ENCODE measurements at places on chromosomes 16 and 17.

GRCh38 chr17:74059479-74060240 lies 143.8 kb upstream of the RPL38 start:
- no peak for DNase-seq

- DNase-seq = no peak
Measured at GRCh38 chr17:72492941-72493340, 372.1 kb downstream of the SOX9 start.

GRCh38 chr17:66098040-66098439 lies 93.9 kb downstream of the CEP112 start:
- no peak for DNase-seq

DNA sequence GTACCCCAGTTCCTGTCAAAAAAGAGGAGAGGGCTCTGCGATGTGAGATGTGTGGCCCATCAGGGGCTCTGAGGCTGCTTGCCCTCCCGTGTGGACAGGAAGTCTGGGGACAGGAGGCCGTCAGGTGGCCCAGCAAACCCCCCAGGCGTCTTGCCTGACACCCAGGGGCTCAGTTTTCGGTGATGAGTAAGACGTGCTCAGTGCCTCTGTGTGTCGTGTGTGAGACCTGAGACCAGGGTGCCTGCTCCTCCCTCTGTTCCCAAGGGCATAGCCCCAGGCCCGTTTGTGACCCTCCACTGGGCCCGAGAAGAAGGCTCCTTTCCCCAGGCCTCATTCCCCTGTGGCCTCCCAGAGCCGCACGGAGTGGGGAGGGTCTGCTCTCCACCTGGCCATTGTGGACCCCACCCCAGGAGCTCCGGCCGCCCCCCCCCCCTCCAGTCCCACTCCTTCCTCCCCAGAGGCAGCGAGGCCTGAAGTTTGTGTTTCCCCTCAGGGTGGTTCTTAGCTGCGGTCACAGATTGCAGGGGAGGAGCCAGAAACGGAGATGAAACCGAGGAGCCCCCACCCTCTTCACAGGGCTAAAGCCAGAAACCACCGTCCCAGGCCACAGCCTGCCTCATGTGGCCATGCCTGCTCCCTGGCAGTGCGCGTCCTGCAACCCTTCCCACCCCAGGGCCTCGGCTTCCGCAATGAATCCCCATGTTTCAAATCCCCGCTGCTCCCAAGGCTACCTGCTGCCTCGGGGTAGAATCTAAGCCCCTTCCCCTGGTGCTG lies 4.9 kb upstream of the ACTG1 start:
- no peak for DNase-seq

DNA sequence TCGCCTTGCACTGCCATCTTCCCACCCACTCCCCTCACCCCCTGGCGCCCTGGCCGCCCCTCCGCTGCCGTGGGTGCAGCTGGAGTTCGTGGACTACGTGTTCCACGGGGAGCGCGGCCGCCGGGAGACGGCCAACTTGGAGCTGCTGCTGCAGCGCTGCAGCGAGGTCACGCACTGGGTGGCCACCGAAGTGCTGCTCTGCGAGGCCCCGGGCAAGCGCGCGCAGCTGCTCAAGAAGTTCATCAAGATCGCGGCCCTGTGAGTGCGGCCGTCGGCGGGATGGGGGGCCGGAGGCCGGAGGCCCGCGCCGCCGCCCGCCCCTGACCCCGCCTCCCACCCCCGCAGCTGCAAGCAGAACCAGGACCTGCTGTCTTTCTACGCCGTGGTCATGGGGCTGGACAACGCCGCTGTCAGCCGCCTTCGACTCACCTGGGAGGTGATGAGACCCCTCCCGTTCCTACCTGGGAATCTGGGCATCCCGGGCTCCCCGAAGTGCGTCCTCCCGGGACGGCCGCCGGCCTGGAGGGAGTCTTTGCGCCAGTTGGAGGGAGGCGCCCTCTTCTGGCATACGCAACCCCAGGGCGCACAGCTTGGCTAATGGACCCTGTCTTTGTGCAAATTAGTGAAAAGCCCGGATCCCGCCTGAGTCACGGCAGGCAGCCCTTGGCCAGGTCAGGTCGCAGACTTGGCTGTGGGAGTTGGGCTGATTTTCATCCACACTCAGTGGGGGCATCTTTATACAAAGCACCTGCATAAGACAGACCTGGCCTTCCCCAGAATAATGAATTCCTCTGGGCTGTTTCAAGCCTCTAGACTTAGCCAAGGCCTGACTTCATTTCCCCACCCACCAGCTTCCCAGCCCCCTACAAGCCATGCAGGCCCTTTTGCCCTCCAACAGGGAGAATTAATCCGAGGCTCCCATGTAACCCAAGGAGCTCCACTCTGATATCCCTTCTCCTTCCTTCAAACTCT lies 14.3 kb downstream of the RAPGEFL1 start:
- DNase-seq = no peak

- no peak for DNase-seq
Measured at GRCh38 chr16:88769617-88770460, 15.2 kb downstream of the PIEZO1 start.

DNA sequence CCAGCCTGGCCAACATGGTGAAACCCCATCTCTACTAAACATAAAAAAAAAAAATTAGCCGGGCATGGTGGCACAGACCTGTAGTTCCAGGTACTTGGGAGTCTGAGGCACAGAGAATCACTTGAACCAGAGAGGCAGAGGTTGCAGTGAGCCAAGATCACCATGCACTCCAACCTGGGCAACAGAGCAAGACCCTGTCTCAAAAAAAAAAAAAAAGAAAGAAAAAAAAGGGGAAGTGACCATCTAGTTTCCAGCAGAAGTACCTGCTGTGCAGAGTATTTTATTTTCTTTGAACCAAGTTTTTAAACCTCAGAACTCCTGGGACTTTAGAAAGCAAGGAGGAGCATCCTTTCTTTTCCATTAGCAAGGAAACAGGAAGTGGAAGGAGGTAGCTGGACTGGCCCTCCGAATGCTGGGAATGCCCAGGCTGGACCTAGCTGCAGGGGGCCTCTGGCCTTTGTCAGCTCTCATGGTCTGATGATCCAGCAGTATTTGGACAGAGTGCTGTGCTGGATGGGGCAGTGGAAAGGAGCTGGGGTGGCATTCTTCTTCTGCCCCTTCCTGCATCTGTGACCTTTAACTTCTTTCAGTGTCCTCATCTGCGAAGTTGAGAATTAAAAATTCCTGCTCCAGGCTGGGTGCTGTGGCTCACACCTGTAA lies 6.6 kb downstream of the GID4 start:
- no peak for DNase-seq

GRCh38 chr16:23500862-23501225 lies 9.4 kb downstream of the GGA2 start:
- no peak for DNase-seq

DNA sequence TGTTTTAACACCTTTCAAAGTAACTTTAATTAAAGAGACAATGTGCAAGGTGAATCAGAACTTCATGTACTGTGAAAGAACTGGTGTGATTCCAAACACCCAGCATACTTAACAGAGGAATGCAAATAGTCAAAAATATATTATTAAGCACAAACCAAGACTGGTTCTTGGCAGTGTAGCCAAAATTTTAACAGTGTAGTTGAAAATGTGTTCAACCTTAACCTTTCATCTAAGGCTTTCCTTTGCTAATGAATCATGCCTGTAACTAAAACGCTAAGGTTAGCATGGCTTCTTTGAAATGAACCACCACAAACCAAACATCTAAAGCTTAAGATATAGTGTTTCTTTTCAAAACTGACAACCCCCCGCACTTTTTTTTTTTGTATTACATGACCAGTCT lies 146.3 kb upstream of the AXIN2 start:
- DNase-seq = no peak

- DNase-seq = no peak
Measured at GRCh38 chr17:81434072-81434471, 38.8 kb downstream of the BAHCC1 start.

GRCh38 chr17:19363460-19364035 lies 1.0 kb upstream of the B9D1 start:
- DNase-seq = no peak

DNA sequence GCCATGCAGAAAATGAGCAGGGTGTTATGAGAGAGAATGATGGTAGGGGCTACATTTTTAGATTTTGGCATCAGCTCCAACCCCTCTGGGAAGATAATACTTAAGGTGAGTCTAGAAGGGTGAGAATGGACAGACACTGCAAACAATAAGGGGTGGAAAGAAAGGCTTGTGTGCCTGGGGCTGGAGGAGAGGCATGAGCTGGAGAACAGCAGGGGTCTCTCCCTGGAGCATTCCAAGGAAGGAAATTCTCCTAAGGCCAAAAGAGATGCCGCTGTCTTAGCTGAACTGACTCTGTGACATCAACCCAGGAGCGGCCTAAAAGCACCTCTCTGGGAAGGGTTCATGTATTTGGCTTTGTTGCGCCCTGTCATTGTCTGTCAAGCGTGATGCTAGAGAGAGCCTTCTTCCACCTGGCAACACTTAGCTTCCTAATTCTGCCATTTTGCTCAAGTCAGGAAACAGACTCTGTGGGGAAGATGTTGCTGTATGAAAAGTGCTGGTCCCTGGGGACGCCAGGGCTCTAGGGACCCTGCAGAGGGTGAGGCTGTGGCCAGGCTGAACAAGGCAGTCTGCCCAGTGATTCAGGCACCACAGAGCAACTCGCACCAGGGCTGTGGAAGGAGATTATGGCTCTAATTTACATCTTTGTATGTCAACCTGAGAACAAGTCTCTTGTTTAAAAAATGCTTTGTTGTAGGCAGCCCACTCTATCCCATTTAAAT lies 225.7 kb downstream of the CBLN1 start:
- DNase-seq = no peak

DNA sequence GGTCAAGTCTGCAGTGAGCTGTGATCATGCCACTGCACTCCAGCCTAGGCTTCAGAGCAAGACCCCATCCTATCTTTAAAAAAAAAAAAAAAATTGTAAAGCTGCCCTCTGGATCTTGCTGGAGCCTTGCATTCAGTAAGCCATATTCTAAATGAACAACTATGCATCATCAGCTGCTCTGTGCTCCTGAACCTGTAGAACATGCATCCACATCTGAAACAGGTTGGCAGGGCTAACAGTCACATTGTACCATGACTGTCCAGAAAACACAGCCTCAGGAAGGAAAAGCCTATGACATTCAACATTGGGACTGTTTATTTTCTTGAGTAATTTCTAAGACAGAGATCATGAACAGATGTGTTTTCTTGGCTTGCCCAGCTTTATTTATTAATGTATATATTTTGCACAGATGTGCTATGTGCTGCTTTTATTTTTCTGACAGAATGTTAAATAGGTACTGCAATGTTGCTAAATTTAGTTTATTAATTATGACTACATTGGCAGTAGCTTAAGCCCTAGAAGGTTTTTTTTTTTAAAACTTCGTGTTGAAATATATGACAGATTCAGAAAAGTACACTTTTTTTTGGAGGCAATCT lies 19.8 kb downstream of the ACSF2 start:
- no peak for DNase-seq

DNA sequence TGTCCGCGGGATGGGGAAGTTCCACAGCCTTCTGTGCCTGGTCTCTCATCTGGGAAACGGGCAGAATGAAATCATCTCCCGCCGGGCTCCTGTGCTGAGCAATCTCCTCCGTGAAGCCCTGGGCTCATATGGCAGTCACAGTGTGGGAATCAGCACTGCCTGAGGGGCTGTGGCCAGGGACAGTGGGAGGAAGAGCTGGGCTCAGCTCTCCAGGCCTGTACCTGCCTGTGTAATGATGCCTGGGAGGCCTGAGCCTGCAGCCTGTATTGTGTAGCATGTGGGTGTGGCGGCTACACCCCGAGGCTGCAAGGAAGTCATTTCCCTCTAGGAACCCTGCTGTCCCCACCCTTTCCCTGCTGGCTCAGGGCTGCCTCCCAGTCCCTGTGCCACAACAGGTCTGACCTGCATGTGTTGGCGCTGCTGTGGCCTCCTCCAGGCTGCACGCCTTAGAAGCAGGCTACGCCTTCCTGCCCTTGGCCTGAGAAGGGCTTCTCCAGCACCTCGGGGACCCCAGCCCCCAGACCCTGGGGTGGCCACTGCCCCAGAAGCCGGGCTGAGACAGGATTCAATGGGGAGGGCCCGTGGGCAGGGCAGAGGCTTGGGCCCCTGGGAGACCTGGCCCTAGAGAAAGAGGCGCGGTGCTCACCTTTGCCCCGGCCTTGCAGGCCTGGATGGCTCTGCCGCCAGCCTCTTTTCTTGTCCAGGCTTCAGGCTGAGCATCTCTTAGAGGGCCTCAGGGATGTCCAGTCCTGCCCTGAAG lies 2.1 kb downstream of the ITGB4 start:
- DNase-seq = no peak

DNA sequence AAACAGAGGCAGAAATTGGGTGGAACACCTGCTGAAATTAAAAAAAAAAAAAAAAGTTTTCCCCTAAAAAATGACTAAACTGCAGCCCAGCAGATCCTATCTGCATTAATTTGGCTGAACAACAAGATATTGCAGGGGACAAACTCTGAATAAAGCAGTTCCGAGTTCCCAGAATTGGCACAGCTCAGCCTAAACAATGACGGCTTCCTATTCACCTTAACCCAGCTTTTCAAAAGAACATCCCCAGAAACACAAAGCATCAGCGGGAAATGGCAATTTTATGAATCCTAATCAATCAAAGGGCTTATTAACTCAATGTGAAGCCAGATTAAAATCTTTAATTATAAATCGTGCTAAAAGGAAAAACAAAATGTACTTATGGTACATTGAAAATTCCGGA lies 497.8 kb upstream of the ZFHX3 start:
- DNase-seq = no peak

GRCh38 chr16:29665294-29666077 lies 2.4 kb downstream of the SPN start:
- DNase-seq = no peak

GRCh38 chr16:48022496-48022895 lies 133.3 kb downstream of the ABCC12 start:
- DNase-seq = no peak

- DNase-seq = no peak
Measured at GRCh38 chr17:55458978-55459377, 37.3 kb upstream of the MMD start.

GRCh38 chr17:64461788-64462187 lies 12.9 kb downstream of the MILR1 start:
- no peak for DNase-seq

Measured in D721Med (cell line).